Uterus (tissue), 4 donors: ENCODE measurements at places on chromosomes 2 and 18. TPM values are rescaled to one million over a fixed set of nuclear protein-coding genes. Genes with fewer than 3 reads are reported as not detected.

The FIGN gene
- total RNA-seq: 1.8 TPM

The CAPN10 gene
- total RNA-seq: 23.0 TPM

The LONRF2 gene
- 44.0 TPM for total RNA-seq

The IAH1 gene
- 59.1 TPM for total RNA-seq

The DNAJC10 gene
- 61.2 TPM for total RNA-seq

The SERPINB11 gene
- not detected for total RNA-seq

The ASB18 gene
- not detected for total RNA-seq

The CYTIP gene
- total RNA-seq: not detected

The VWC2L gene
- total RNA-seq: not detected

The SERPINB4 gene
- total RNA-seq: not detected

DNA sequence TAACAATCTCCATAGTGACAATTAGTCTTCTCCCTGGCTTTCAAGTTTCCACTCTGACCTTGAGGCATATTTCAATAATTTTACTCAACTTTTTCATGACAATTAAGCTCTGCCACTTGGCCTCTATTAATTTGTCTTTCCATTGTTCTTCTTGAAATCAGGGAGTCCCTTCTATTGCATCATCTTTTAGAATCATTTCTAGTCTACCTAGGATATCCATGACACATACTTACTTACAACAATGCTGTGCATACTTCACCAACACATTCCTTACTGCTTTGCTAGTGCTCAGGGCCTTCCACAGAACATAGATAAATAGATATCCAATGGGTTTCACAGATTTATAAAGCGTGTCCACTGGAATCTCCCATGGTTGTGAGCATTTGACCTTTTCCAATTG lies 331.5 kb upstream of the LRP1B start:
- DNase-seq: no peak
- no peak overlapping the region for H3K4me3 ChIP-seq
- H3K4me1 ChIP-seq: no peaks in the 10 kb centered on the region
- no peaks in the 10 kb centered on the region for H3K27me3 ChIP-seq
- no peak overlapping the region for H3K27ac ChIP-seq

GRCh38 chr18:35513181-35513936 lies 15.6 kb upstream of the INO80C start:
- DNase-seq: peak; percentile 61
- no peaks in the 10 kb centered on the region for H3K27me3 ChIP-seq
- peak overlapping the region; percentile 46 for H3K27ac ChIP-seq
- H3K4me1 ChIP-seq: no peaks in the 10 kb centered on the region
- no peak overlapping the region for H3K4me3 ChIP-seq

DNA sequence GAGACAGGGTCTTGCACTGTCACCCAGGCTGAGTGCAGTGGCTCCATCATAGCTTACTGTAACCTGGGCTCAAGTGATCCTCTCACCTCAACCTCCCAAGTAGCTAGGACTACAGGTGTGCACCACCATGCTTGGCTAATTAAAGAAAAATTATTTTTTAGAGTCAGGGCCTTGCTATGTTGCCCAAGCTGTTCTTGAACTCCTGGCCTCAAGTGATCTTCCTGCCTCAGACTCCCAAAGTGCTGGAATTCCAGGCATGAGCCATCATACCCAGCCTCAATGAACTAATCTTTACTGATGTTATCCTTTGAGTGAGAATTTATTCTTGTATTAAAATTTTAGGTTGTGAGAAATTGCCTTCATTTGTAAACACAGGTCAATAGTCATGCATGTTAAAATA lies 27.0 kb upstream of the CD28 start:
- no peak overlapping the region for H3K27ac ChIP-seq
- no peaks in the 10 kb centered on the region for H3K36me3 ChIP-seq
- H3K4me3 ChIP-seq: no peak overlapping the region
- H3K27me3 ChIP-seq: no peaks in the 10 kb centered on the region
- no peak for DNase-seq

DNA sequence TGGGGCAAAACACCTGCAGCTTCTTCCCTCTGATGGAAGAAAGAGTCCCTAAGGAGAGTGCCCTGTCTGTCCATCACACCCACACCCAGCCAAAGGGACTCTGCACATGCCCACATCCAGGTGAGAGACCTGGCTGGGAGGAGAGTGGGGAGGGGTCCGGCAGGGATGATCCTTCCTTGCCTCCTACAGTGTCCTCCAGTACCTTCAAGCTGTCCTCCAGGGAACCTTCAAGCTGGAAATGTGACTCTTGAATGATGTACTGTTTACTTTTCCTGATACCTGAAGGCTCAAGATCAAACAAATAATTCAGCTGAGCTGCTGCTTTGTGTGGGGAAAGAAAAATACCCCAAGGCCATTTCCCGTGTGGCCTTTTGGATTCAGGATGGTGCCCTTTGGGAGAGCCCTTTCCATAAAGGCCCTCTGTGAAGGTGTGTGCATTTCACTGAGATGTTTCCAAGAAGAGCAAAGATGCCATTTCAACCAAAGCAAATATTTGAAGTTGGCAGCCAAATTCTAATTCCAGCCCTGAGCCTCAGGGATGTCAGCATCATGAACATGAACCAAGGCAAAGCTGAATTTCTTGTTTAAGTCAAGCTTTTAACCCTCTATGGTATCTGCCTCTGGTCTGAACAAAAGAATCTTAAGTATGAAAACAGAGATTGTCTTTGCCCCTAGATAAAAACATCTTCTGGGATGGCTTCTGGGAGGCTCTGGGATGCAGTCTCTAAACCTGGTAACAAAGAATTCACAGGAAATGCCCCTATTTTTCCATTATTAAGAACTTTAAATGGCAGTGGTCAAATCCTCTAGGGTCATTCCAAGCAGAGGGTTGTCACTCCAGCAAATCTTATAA lies 11.1 kb downstream of the EVA1A start:
- H3K4me3 ChIP-seq: no peak overlapping the region
- H3K27me3 ChIP-seq: no peaks in the 10 kb centered on the region
- no peaks in the 10 kb centered on the region for H3K36me3 ChIP-seq

DNA sequence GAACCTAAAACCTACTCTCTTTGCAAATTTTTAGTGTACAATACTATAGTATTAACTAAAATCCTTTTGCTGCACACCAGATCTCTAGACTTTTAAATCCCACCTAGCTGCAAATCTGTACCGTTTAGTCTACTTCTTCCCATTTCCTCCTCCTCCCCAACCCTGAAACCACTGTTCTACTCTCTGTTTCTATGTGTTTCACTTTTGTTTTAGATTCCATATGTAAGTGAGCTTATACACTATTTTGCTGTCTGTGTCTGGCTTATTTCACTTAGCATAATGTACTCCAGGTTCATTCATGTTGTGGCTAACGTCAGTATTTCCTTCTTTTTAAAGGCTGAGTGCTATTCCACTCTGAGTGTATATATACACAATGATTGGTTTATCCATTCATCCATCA lies 18.4 kb upstream of the DSC2 start:
- H3K27me3 ChIP-seq: no peaks in the 10 kb centered on the region
- H3K4me3 ChIP-seq: no peak overlapping the region
- H3K36me3 ChIP-seq: no peaks in the 10 kb centered on the region
- H3K27ac ChIP-seq: no peak overlapping the region
- no peaks in the 10 kb centered on the region for H3K4me1 ChIP-seq

GRCh38 chr2:173550143-173550542 lies 195.5 kb downstream of the CDCA7 start:
- H3K36me3 ChIP-seq: no peaks in the 10 kb centered on the region
- no peaks in the 10 kb centered on the region for H3K4me1 ChIP-seq
- no peak for DNase-seq
- H3K27me3 ChIP-seq: no peaks in the 10 kb centered on the region
- no peak overlapping the region for H3K4me3 ChIP-seq

DNA sequence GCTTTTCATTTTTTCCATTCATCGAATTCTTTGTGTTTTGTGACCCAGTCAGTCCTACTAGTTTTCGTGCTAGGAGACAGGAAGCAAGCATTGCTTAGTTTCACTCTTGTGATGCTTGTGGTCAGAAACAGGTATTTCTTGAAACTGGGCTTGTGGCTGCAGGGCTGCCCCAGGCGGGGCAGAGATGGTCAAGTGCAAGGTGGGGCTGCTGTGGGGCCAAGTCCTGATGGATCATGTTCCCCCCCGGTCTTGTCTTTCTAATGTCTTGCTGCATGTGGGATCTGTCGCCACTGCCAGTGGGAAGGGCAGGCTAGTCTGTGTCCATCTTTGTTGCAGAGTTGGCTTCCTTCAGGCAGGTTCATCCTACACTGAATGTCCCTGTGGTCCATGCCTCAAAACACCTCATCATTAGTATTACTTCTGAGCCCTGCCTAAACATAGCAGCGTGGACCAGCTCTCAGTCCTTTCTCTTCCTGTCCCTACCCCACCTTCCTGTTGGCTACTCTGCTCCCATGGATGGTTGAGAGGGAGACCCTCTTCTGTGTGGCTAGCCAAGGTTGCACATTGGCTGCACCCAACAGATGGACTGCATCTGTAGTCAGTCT lies 38.7 kb downstream of the INPP4A start:
- no peak overlapping the region for H3K4me3 ChIP-seq
- no peak for DNase-seq
- peaks cover 4% of the 10 kb centered on the region for H3K4me1 ChIP-seq
- no peaks in the 10 kb centered on the region for H3K36me3 ChIP-seq

DNA sequence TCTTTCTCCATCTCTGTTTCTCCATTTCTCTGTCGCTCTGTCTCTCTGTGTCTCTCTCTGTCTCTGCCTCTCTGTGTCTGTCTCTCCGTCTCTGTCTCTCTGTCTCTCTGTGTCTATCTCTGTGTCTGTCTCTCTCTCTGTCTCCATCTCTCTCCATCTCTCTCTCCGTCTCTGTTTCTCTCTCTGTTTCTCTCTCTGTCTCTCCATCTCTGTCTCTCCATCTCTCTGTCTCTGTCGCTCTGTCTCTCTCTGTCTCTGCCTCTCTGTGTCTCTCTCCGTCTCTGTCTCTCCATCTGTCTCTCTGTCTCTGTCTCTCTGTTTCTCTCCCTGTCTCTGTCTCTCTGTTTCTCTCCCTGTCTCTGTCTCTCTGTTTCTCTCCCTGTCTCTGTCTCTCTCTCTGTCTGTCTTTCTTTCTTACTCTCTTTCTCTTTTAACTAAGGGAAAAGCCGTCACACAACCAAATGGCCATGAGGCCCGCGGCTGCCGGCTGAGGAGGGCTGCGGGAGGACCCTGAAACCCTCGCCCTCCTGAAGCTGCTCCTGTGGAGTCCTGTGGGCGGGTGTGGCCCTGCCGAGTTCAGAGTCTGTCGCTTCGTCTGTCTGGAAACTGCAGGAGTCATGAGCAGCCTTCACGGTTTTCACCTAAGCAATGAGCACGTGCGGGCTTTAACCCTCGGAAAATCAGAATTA lies 29.3 kb downstream of the NFATC1 start:
- no peaks in the 10 kb centered on the region for H3K36me3 ChIP-seq
- no peak overlapping the region for H3K4me3 ChIP-seq
- H3K27me3 ChIP-seq: no peaks in the 10 kb centered on the region
- no peaks in the 10 kb centered on the region for H3K4me1 ChIP-seq
- DNase-seq: no peak

DNA sequence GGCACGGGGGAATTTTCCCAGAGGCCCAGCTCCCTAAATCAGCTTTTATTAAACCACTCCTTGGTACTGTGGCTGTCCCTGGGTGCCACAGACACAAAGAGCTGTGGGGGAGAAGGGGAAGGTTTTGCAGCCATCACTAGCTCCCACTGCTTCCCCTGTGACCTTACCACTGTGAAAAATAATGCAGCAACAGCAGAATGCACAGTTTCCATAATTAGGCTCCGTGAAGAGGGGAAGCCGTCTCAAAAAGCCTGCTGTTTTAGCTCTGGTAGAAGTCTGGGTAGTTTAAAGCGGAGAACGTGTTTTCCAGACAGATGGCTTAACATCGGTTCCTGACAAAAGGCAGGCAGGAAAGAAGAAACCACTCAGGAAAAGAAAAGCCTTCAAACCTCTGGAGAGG lies 27.5 kb upstream of the CAB39 start:
- no peaks in the 10 kb centered on the region for H3K4me1 ChIP-seq
- no peaks in the 10 kb centered on the region for H3K36me3 ChIP-seq
- H3K27ac ChIP-seq: no peak overlapping the region
- no peak overlapping the region for H3K4me3 ChIP-seq
- H3K27me3 ChIP-seq: no peaks in the 10 kb centered on the region
